ENCODE measurements at places on chromosomes 3 and 15.

GRCh38 chr3:13300546-13301285, 119.4 kb downstream of the NUP210 start:
- DNase-seq: no peak

DNA sequence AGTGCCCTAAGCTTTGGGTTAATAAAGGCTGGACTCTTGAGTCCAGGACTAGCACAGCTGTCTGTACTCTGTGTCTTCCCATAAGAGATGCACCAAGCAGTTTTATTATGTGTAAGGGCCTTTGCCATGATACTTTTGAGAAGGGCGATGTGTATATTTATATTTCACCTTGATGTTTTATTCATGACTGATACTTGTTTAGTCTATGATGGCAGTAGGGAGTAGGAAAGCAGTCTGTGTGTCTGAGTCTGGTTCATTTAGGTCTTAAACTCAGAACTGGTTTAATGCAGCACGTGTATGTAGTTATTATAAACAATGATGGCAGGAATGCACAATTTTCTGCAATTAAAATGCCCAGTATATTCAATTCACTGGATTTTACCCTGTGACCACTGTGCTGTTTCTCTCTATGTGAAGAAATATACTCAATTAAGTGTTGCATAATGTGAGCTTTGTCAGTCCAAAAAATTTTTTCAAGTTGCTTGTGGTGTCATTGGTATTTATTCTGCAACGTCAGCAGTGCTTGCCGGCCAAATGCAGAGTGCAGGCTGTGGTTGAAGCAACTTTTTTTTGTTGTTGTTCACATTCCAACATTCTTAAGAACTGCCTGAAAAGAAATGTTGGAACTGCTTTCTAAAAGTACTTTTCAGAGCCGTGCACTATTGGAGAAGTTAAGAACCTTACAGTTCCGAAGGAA, 423.7 kb upstream of the SEMA6D start:
- DNase-seq: peak; percentile 92

DNA sequence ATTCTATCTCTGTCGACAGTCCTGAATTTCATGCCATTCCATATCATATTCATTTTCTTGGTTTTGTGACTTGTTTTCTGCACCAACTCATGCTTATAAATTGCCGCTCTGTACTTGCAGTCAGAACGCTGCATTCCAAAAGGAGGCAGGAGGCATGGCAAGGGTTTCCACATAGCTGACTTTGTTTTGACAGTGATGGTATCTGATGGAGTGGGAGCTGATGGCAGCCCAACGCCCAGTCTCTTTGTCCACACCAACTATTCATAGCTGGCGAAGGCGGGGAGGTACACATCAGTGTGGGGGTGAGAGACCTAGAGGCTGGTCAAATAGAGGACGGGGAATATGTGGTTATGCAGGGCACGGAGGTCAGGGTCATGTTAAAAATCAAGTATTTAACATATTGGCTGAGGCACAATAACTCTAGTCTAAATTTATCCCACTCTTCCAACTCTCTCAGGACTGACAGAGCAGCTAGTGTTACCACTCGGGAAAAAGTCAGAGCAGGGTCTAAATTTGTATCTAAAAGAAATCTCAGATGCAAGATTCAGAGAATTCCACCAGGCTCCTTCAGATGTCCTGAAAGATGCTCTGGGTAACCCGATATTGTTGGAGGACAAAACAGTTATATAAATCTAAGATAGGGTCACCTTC, 67.8 kb upstream of the ATP13A3 start:
- DNase-seq: no peak

DNA sequence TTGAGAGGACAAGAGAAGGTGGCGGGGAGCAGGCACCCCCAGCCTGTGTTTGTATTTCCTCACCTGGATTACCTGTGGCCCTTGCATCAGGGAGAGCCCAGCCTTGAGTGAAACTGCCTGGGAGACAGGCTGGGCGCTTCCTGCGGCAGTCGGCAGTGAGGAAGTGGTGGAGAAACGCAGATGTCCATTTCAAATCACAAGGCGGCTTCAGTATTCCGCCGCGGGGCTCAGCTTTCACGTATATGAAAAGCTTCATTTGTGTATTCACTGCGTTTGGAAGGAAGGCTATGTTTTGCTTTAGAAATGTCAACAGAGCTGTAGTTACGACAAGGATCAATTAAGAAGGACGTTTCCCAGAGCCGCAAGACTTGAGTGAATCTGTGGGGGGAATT, 167.4 kb upstream of the CTDSPL start:
- no peak for DNase-seq

- no peak for DNase-seq
Measured at GRCh38 chr3:72242326-72242725, 457.4 kb upstream of the PROK2 start.
